IgD-negative memory B cell (primary cell): ENCODE measurements at places on chromosomes 3 and 15. TPM values are rescaled to one million over a fixed set of nuclear protein-coding genes. Genes with fewer than 3 reads are reported as not detected.

ATP10A gene
- 0.48 TPM for polyA plus RNA-seq

WDR5B gene
- 0.68 TPM for polyA plus RNA-seq

PLSCR4 gene
- polyA plus RNA-seq = not detected

TNFAIP8L3 gene
- polyA plus RNA-seq = not detected

DNAH12 gene
- not detected for polyA plus RNA-seq

MST1R gene
- polyA plus RNA-seq = 1.2 TPM

SENP7 gene
- polyA plus RNA-seq = 6.1 TPM

PLXND1 gene
- 3.0 TPM for polyA plus RNA-seq

RLBP1 gene
- polyA plus RNA-seq = not detected

COL6A5 gene
- not detected for polyA plus RNA-seq

MAP1A gene
- polyA plus RNA-seq = not detected

CCDC32 gene
- 131 TPM for polyA plus RNA-seq

NCEH1 gene
- polyA plus RNA-seq = 4.5 TPM

PLIN1 gene
- not detected for polyA plus RNA-seq

SLC24A5 gene
- not detected for polyA plus RNA-seq

PLCB2 gene
- 20.8 TPM for polyA plus RNA-seq

WDR93 gene
- not detected for polyA plus RNA-seq

CLDN1 gene
- not detected for polyA plus RNA-seq

TTLL13 gene
- 0.08 TPM for polyA plus RNA-seq

RBPMS2 gene
- 0.14 TPM for polyA plus RNA-seq

PP2D1 gene
- 0.64 TPM for polyA plus RNA-seq

UACA gene
- polyA plus RNA-seq = 1.1 TPM

SLC12A1 gene
- not detected for polyA plus RNA-seq

JMJD7 gene
- polyA plus RNA-seq = 15.6 TPM

EPHB1 gene
- 0.71 TPM for polyA plus RNA-seq

STXBP5L gene
- polyA plus RNA-seq = not detected

AP4E1 gene
- polyA plus RNA-seq = 2.5 TPM

RPUSD2 gene
- polyA plus RNA-seq = 19.7 TPM

STRIT1 gene
- polyA plus RNA-seq = not detected

CLDND1 gene
- polyA plus RNA-seq = 39.8 TPM

GOLGA6D gene
- not detected for polyA plus RNA-seq

GPR171 gene
- 1.1 TPM for polyA plus RNA-seq

LMAN1L gene
- polyA plus RNA-seq = not detected
